A549 treated with CpdA at 1 μM for 4 hours (cell line): ENCODE measurements at places on chromosomes 1 and 21. TPM values are rescaled to one million over a fixed set of nuclear protein-coding genes. Genes with fewer than 3 reads are reported as not detected.

UBE2U gene
- not detected in 5 replicates for total RNA-seq

KRTAP12-2 gene
- total RNA-seq, result not detected in 5 replicates

OR2M3 gene
- total RNA-seq, result not detected in 5 replicates

KLHL20 gene
- total RNA-seq, result 9.4 to 15.5 TPM (median 12.4 TPM) in 5 replicates

CSF3R gene
- total RNA-seq, result not detected in 5 replicates

OR6N1 gene
- total RNA-seq, result not detected in 5 replicates

HS2ST1 gene
- total RNA-seq, result 10.4 to 12.5 TPM (median 11.9 TPM) in 5 replicates

HSPA6 gene
- total RNA-seq, result 1.4 to 11.8 TPM (median 3.5 TPM) in 5 replicates

PLCH2 gene
- total RNA-seq, result 0.15 to 0.41 TPM (median 0.34 TPM) in 5 replicates

NEGR1 gene
- not detected in 5 replicates for total RNA-seq

TPRG1L gene
- 22.3 to 27.4 TPM (median 26.1 TPM) in 5 replicates for total RNA-seq

BTBD8 gene
- 0.20 to 1.1 TPM (median 0.75 TPM) in 5 replicates for total RNA-seq

NTNG1 gene
- total RNA-seq, result not detected in 5 replicates

S100A7A gene
- total RNA-seq, result not detected in 5 replicates

AJAP1 gene
- total RNA-seq, result under 0.01 TPM in 1 of 5 replicates, not detected in the others

MYBPH gene
- total RNA-seq, result not detected in 5 replicates

ATP1B1 gene
- 230 to 281 TPM (median 243 TPM) in 5 replicates for total RNA-seq

TSPAN2 gene
- total RNA-seq, result 0.63 to 1.3 TPM (median 1.2 TPM) in 5 replicates

ITPKB gene
- 2.3 to 3.0 TPM (median 2.8 TPM) in 5 replicates for total RNA-seq

CLEC20A gene
- not detected in 5 replicates for total RNA-seq

SAMD13 gene
- total RNA-seq, result 0.18 to 0.61 TPM (median 0.37 TPM) in 5 replicates

ALX3 gene
- total RNA-seq, result not detected in 5 replicates

AMY1C gene
- not detected in 5 replicates for total RNA-seq

TRPM2 gene
- total RNA-seq, result 6.7 to 10.2 TPM (median 8.8 TPM) in 5 replicates

L1TD1 gene
- not detected in 5 replicates for total RNA-seq

PPM1J gene
- total RNA-seq, result 0.79 to 1.5 TPM (median 0.96 TPM) in 5 replicates

FMO1 gene
- total RNA-seq, result not detected in 5 replicates

NFIA gene
- 4.1 to 5.7 TPM (median 5.6 TPM) in 5 replicates for total RNA-seq

CD34 gene
- total RNA-seq, result 0.01 TPM in 1 of 5 replicates, not detected in the others

VPS72 gene
- 44.8 to 61.9 TPM (median 47.4 TPM) in 5 replicates for total RNA-seq

CCDC27 gene
- not detected in 5 replicates for total RNA-seq

ANKRD34A gene
- total RNA-seq, result 0.12 to 0.27 TPM (median 0.17 TPM) in 5 replicates

CFAP74 gene
- total RNA-seq, result 0.01 TPM in 1 of 5 replicates, not detected in the others

SPRR5 gene
- not detected in 5 replicates for total RNA-seq

NR1I3 gene
- 0.03 TPM in 1 of 5 replicates, not detected in the others for total RNA-seq

FAM3B gene
- total RNA-seq, result 0.03 TPM in 1 of 5 replicates, not detected in the others

TSSK3 gene
- 0.07 TPM in 1 of 5 replicates, not detected in the others for total RNA-seq

U2AF1 gene
- 52.0 to 75.8 TPM (median 62.6 TPM) in 5 replicates for total RNA-seq

PRDX1 gene
- 2,161 to 2,321 TPM (median 2,215 TPM) in 5 replicates for total RNA-seq

KCND3 gene
- 0.04 to 0.06 TPM in 2 of 5 replicates, not detected in the others for total RNA-seq

OR6K3 gene
- total RNA-seq, result not detected in 5 replicates

KRTAP19-8 gene
- not detected in 5 replicates for total RNA-seq

C1QA gene
- not detected in 5 replicates for total RNA-seq

EFNA1 gene
- 35.9 to 42.4 TPM (median 36.7 TPM) in 5 replicates for total RNA-seq

AKIRIN1 gene
- total RNA-seq, result 40.0 to 44.4 TPM (median 43.8 TPM) in 5 replicates

AQP10 gene
- total RNA-seq, result not detected in 5 replicates

ILDR2 gene
- total RNA-seq, result 0.02 to 0.14 TPM in 2 of 5 replicates, not detected in the others

FMO5 gene
- 0.16 to 0.68 TPM (median 0.39 TPM) in 5 replicates for total RNA-seq

PARS2 gene
- total RNA-seq, result 3.8 to 5.9 TPM (median 4.9 TPM) in 5 replicates

FAM151A gene
- not detected in 5 replicates for total RNA-seq

MTX1 gene
- total RNA-seq, result 66.1 to 77.7 TPM (median 70.8 TPM) in 5 replicates

HRNR gene
- 0.01 TPM in 1 of 5 replicates, not detected in the others for total RNA-seq
